ENCODE measurements at places on chromosomes 12 and 14.
A peak's percentile ranks its signal among the peaks of the same experiment; 100 is the strongest.

DNA sequence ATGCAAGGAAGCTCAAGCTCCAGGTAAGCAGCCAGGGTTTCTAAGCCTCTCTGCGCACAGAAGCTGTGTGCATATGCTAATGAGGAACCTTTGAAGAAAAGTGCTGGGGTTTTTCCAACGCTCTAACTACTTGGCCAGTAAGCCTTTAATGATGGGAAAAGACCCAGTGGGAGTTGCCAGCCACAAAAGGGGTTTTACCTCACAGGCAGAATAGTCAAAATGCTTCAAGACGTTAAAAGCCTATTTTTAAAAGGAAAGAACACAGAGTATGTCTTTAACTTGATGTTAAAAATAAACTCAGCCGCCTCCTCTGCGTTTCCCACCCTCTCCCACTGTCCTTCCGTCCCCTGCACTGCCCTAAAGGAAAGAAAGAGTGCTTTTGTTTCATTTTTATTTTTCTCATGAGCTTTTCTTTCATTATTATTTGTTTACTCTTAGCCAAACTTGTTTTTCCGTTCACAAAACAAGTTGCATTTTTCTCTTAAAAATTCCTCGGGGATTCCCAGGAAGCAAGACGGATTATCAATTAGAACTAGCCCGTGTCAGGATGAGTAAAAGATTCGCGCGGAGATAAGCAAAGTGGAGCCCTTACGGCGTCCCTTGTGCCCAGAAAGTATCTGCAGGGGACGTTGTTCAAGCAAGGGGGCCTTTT is 209.8 kb upstream of the NUDT4 start:
- peak; percentile 58 for DNase-seq

DNA sequence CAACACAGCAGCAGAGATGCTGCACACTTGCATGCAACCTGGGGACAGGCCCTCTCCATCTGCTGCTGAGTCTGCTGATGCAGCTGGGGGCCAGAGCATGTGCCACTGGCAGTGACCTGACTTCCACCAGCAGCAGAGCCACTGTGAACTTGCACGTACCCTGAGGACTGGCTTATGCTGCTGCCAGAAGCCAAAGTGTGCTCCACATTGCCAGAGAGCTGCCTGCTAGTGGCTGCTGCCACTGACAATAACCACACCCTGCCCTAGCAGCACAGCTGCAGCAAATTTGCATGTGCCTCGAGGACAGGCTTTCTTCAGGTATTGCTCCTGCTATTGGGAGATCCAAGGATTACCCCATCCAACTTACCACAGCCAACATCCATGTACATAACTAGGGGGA is 4.5 kb upstream of the PRR4 start:
- DNase-seq: no peak

DNA sequence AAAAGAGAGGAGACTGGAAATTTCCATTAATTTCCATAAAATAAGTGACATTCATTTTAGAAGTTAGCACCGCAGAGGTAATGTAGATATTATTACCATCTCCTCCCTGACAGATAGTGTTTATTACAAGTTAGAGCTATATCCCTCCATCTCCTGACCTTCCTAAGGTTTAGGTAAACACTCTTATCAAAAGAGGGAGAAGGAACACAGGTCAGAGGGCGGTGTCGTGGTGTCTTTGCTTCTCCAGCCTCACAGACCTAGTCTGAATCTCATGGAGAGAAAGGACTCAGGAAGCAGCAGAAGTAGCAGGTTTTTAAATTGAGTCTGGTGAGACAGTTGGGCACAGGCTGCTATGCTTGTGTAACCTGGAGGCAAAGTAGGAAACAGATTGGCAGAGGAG is 11.5 kb upstream of the POC1B start:
- DNase-seq: no peak

DNA sequence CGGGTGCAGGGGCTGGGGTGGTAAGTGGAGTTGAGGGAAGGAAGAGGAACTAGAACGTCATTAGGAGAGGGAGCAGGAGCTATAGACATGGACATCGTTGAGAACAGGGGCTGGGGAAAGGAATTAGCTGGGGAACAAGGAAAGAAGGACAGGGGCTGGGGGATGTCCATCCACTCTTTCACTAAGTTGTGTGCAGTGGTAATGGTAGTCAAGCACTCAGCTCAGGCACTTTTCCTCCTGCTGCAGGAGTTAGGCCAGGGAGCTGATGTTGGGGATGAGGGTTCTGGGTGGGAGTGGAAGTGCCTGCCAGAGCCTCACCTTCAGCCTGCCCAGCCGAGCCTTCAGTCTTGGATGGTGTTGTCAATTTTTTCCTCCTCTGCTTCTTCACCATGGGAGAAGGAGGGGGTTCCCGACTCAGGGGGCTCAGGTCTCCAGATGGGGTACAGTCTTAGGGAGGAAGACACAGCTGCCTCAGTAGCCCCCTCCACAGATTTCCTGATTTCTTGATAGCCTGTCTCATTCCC is 9.2 kb downstream of the AGAP2 start:
- peak; percentile 36 for DNase-seq

GRCh38 chr14:64478634-64479250 is 13.4 kb downstream of the AKAP5 start:
- DNase-seq: no peak

GRCh38 chr12:42887657-42888056 is 298.1 kb upstream of the PRICKLE1 start:
- no peak for DNase-seq

DNA sequence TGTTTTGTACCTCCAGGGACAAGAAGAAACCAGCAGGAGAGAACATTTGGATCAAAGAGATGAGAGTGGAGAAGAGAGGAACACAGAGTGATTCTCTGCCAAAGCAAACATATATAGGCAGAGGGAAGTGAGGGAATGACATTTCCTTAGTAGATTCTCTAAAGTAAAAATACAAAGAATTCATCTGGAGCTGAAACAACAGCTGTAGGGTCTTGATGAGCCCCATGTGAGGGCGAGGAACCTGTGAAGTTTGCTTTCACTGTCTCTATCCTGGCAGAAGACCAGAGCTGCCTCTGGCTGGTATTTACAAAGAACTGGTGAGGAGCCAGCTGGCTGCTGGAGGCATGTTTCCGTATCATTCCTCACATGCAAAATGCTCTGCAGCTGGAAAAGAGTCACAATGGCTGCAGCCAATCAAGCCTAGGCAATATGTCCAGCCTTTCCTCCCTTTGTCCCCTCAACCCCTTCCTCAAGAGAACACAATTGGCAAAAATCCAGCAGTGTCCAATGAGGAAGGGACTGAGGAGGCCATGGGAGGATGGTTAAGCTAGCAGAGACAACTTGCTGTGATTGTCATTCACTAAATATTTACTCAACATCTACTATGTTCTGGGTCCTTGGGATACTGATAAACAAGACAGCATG is 122.5 kb downstream of the PHLDA1 start:
- no peak for DNase-seq

- no peak for DNase-seq
Measured at GRCh38 chr14:34404416-34404815, 57.6 kb downstream of the SPTSSA start.

DNA sequence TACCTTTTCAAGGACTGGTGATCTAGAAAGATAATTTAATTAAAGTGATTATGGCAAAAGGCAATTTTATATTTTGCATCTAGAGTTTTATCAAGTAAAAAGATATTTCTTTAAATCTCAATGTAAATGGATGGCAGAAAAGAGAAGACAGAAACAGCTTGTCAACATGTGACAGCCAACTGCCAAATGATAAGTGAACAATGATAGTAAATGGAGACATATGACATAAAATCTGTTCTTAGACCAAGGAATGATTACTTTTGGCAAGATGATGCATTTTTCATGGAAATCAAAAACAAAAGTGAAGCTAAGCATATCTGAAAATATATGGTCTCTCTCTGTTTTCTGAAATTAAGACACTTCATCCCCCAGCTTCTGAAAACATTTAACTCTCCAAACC is 1730.7 kb upstream of the FLRT2 start:
- DNase-seq: no peak

GRCh38 chr14:34355584-34356263 is 106.3 kb downstream of the SPTSSA start:
- no peak for DNase-seq

GRCh38 chr12:94112121-94112520 is 36.3 kb upstream of the PLXNC1 start:
- no peak for DNase-seq

- DNase-seq: no peak
Measured at GRCh38 chr14:85687456-85687855, 157.5 kb downstream of the FLRT2 start.

- no peak for DNase-seq
Measured at GRCh38 chr12:58596381-58596780, 323.9 kb downstream of the LRIG3 start.

GRCh38 chr12:31866523-31866922 is 92.7 kb upstream of the RESF1 start:
- no peak for DNase-seq

GRCh38 chr12:75135026-75135425 is 74.6 kb downstream of the KCNC2 start:
- DNase-seq: no peak

- DNase-seq: no peak
Measured at GRCh38 chr12:59370933-59371332, 224.9 kb upstream of the SLC16A7 start.

DNA sequence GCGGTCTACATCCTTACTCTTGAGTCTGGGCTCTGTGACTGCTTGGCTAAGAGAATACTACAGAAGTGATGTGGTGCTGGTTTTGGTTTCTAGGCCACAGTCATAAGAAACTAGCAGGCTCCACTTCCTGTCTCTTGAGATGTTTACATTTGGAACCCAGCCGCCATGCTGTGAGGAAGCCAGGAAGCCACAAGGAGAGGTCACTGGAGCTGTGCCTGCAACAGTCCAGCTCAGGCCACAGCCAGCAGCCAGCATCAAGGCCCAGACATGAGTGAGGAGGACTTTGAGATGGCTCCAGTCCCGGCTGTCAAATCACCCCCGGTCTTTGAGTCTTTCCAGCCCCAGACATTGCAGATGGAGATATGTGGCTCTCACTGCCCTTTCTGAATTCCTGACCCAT is 12.9 kb upstream of the FAM181A start:
- DNase-seq: no peak

- no peak for DNase-seq
Measured at GRCh38 chr14:66293533-66294105, 192.6 kb upstream of the CCDC196 start.

GRCh38 chr14:94113073-94113472 is 2.5 kb downstream of the IFI27 start:
- DNase-seq: peak; percentile 15

DNA sequence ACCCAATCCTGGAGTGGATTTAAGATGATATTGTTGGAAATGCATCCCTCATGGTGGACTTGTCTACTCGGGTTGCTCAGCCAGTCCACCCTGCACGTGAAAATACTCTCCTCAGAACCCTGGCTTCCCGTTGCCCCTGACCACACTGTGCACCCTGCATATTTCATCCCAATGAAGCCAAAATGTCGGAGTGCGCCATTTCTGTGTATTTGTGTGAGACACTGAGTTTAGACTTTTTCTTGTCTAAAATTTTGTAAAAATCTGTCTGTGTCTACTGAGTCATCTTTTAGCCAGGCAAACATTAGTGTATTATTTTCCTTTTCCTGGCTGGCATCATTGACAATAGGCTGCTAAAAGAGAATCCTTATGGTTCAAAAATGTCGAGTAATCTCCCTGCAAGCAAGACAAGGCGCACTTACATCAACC is 485 bp upstream of the PNMA1 start:
- peak; percentile 56 for DNase-seq

GRCh38 chr12:88303335-88303734 is 161.2 kb downstream of the TMTC3 start:
- DNase-seq: no peak

DNA sequence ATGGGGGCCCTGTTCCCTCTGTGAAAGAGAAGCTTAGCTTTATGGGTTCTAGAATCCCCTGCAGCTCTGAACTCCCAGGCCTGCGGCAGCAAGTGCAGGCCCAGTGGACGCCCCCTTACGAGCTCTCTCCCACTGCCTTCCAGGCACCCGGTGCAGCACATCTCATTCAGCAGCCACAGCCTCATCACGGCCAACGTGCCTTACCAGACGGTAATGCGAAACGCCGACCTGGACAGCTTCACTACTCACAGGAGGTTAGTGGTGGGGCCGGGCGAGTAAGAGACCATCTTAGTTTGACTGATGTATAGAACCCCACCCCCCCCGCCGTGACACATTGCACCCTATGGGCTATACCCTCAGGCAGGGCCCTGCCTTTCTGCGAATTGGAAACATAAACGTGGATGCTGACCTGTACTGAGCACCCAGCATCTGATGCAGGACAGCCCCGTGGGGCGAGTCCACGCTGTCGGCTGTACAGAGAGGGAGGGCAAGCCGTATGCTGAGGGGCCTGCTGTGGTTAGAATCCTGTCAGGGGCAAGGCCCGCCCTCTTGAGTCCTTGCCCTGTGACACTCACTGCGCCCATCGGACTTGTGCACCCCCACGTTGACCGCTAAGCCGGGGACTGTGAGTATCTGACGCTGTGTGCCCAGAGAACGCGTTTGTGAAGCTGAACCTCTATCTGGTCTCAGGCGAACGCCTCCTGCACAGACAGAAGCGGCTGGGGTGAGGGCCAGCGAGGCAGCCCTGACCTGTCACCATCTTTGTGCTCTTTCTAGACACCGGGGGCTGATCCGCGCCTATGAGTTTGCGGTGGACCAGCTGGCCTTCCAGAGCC is 71.7 kb downstream of the TESC start:
- DNase-seq: no peak

DNA sequence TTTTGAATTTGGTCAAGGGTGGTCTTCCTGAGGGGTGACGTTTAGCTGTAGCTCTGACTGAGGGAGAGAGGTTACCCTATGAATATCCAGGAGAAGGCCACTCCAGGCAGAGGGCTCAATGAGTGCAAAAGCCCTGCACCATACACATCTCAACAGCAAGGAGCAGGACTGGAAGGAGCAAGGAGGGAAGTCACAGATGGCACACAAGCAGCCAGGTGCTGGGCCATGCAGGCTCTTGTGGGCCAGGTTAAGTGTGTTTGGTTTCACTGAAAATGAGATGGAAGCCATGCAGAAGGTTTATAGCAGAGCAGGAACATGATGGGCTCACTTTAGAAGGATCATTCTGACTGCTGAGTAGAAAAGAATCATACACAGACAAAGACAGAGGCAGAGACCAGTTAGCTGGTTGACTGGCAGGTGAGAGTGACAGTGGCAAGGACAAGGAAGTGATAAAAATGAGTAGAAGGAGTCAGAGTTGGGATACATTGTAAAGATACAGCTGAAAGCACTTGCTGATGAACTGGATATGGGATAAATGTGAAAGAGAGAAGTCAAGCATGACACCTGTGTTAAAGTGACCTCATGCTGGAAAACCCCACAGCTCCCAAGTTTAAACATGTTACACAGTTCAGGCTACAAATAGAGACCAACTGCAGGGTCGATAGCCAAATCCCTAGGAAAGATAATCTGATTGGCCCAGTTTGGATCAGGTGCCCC is 81.2 kb downstream of the PRKD1 start:
- no peak for DNase-seq

DNA sequence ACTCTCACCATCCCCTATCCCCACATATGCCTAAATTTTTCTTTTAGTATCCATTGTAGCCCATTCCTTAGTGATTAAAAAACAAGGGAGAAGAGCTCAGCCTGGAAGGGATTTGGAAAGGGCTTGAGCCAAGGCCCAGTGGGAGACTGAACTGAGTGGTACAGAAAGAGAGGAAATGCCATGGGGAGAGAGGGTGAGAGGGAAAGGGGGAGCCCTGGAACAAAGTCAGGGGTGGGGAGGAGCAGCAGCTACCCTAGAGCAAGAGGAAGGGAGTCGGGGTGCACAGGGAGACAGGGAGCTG is 2.6 kb upstream of the ATN1 start:
- DNase-seq: peak; percentile 67

- no peak for DNase-seq
Measured at GRCh38 chr14:100910888-100911664, 7.6 kb upstream of the RTL1 start.
